Breast epithelium (tissue), 4 donors: ENCODE measurements at places on chromosomes 16 and 17. TPM values are rescaled to one million over a fixed set of nuclear protein-coding genes. Genes with fewer than 3 reads are reported as not detected.
A peak's percentile ranks its signal among the peaks of the same experiment; 100 is the strongest.

The PDIA2 gene
- total RNA-seq, result not detected

The PPP1R9B gene
- total RNA-seq, result 24.9 TPM

GRCh38 chr16:66525396-66526180, 24.3 kb downstream of the TK2 start:
- no peaks in the 10 kb centered on the region for H3K27me3 ChIP-seq
- H3K36me3 ChIP-seq, result no peaks in the 10 kb centered on the region
- H3K27ac ChIP-seq, result peak overlapping the region; percentile 23
- no peak overlapping the region for H3K4me3 ChIP-seq

- H3K4me3 ChIP-seq, result no peak overlapping the region
- H3K27me3 ChIP-seq, result no peaks in the 10 kb centered on the region
- H3K27ac ChIP-seq, result peak overlapping the region; percentile 75
- DNase-seq, result peak; percentile 86
- H3K36me3 ChIP-seq, result no peaks in the 10 kb centered on the region
- H3K4me1 ChIP-seq, result no peaks in the 10 kb centered on the region
Observed at GRCh38 chr17:11618861-11619566, 20.7 kb downstream of the DNAH9 start.

GRCh38 chr16:3884398-3884797, 3.9 kb upstream of the CREBBP start:
- peaks cover 3% of the 10 kb centered on the region for H3K4me1 ChIP-seq
- H3K27ac ChIP-seq, result no peak overlapping the region
- H3K36me3 ChIP-seq, result no peaks in the 10 kb centered on the region
- no peak overlapping the region for H3K4me3 ChIP-seq
- H3K27me3 ChIP-seq, result no peaks in the 10 kb centered on the region

- no peaks in the 10 kb centered on the region for H3K36me3 ChIP-seq
- H3K4me3 ChIP-seq, result no peak overlapping the region
- H3K27ac ChIP-seq, result peak overlapping the region; percentile 15
- H3K27me3 ChIP-seq, result no peaks in the 10 kb centered on the region
Observed at GRCh38 chr17:35001549-35001948, 21.2 kb downstream of the LIG3 start.

DNA sequence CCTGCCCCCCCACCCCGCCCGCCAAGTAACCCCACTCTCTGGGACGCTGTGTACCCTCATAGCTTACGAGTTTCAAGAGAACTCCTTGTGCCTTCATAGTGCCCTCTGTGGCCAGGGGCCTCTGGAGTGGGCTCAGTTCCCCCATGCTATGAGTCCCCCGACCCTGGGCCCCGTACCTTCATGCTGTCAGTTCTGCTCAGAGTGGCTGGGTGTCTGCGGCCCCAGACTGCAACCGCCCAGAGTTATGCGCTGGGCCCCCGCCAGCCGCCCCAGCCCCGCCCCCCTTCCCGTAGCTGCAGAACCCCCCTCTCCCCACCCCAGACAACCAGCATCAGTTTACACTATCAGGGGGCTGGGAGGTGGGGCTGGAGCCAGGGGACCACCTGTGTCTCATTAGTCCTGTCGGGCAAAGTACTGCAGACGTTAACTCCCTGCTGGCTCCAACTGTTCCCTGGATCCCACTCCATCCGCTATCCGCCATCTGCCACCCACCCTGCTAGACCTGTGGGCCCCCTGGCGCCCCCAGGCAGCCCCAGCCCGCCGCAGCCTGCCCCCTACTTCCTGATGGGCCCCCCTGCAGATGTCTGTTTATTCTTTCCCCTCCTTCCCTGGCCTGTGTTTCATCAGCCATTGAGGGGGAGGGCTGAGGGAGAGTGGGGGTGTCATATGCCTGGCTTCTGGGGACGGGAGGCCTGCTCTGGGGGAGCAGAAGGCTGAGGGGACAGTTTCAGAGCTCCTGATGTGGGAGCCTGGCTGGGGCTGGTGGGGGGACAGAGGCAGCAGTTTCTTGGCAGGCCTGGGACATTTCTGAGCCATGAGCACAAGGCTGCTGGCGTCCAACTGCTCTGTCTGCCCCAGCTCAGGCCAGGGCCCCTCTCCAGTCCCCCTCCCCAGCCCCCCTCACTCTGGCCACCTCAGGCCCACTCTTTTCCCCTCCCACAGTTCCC, at the start of gene MFAP4:
TSS of gene MFAP4 (minus strand) at position 217 of the 947 bp plus-strand sequence. CDS start at position 182, 35 bp downstream.
- no peaks in the 10 kb centered on the region for H3K36me3 ChIP-seq
- no peaks in the 10 kb centered on the region for H3K27me3 ChIP-seq
- peak within 1 kb of the TSS; percentile 29 for H3K4me3 ChIP-seq
- peaks cover 17% of the 10 kb centered on the region for H3K4me1 ChIP-seq

The GCGR gene
- total RNA-seq, result not detected

GRCh38 chr16:1212616-1213194, 12.4 kb downstream of the TPSG1 start:
- H3K4me1 ChIP-seq, result no peaks in the 10 kb centered on the region
- H3K27me3 ChIP-seq, result no peaks in the 10 kb centered on the region
- H3K27ac ChIP-seq, result no peak overlapping the region

- no peaks in the 10 kb centered on the region for H3K27me3 ChIP-seq
- H3K36me3 ChIP-seq, result no peaks in the 10 kb centered on the region
- H3K4me3 ChIP-seq, result no peak overlapping the region
Observed at GRCh38 chr17:46013502-46014165, 14.6 kb downstream of the STH start.

The CDR2L gene
- total RNA-seq, result 9.2 TPM

- H3K27ac ChIP-seq, result peak overlapping the region; percentile 91
- H3K4me3 ChIP-seq, result no peak overlapping the region
- H3K36me3 ChIP-seq, result no peaks in the 10 kb centered on the region
- no peaks in the 10 kb centered on the region for H3K27me3 ChIP-seq
Observed at GRCh38 chr16:79593074-79593531, 7.4 kb downstream of the MAF start.

The ITGAD gene
- total RNA-seq, result 0.44 TPM

DNA sequence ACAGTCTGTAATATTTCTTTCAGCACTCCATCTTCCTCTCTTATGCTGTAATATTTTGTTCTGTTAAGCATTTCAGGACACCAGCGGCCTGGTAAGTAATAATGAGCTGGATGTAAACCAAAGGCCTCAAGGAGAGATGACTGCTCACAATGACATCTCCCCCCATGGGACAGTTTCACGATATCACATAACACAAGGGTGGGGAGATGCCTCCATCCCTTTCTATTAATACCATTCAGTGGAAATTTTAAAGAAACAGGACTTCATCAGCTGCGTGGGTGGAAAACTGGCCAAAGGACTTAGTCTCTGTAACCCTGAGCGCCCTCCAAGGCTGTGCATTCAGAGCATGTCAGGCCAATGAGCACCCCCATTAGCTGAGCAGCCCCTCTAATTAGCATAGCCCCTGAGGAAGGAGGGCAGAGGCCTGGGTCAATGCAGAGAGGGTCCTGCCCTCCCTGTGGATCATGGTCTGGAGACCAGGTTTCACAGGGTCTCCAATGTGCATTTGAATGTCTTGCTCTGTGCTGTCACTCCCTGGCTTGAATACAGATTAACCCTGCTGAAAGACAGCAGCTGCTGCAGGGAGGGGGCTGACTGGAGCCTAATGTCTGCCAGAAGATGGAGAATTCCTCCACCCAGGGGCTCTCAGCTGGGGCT, 156.4 kb downstream of the HS3ST2 start:
- H3K4me1 ChIP-seq, result no peaks in the 10 kb centered on the region
- H3K27ac ChIP-seq, result no peak overlapping the region

The TNFSF13 gene
- total RNA-seq, result 25.2 TPM

The KRT23 gene
- total RNA-seq, result 37.7 TPM

DNA sequence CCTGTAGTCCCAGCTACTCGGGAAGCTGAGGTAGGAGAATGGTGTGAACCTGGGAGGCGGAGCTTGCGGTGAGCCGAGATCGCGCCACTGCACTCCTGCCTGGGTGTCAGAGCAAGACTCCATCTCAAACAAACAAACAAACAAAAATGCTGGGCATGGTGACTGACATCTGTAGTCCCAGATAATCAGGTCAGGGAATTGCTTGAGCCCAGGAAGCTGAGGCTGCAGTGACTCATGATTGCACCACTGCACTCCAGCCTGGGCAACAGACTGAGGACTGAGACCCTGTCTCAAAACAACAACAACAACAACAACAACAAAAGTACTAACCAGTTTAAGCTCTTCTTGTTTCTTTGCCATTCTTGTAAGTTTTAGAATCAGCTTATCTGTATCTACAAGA, 383.0 kb upstream of the PMFBP1 start:
- no peaks in the 10 kb centered on the region for H3K27me3 ChIP-seq
- no peak overlapping the region for H3K27ac ChIP-seq
- no peak for DNase-seq
- H3K4me1 ChIP-seq, result no peaks in the 10 kb centered on the region
- no peaks in the 10 kb centered on the region for H3K36me3 ChIP-seq
- no peak overlapping the region for H3K4me3 ChIP-seq

The PABPN1L gene
- not detected for total RNA-seq

- H3K4me1 ChIP-seq, result no peaks in the 10 kb centered on the region
- H3K27ac ChIP-seq, result no peak overlapping the region
- no peaks in the 10 kb centered on the region for H3K36me3 ChIP-seq
- no peak for DNase-seq
Observed at GRCh38 chr17:37797206-37797605, 52.3 kb upstream of the HNF1B start.

The HSD17B2 gene
- total RNA-seq, result 4.5 TPM

DNA sequence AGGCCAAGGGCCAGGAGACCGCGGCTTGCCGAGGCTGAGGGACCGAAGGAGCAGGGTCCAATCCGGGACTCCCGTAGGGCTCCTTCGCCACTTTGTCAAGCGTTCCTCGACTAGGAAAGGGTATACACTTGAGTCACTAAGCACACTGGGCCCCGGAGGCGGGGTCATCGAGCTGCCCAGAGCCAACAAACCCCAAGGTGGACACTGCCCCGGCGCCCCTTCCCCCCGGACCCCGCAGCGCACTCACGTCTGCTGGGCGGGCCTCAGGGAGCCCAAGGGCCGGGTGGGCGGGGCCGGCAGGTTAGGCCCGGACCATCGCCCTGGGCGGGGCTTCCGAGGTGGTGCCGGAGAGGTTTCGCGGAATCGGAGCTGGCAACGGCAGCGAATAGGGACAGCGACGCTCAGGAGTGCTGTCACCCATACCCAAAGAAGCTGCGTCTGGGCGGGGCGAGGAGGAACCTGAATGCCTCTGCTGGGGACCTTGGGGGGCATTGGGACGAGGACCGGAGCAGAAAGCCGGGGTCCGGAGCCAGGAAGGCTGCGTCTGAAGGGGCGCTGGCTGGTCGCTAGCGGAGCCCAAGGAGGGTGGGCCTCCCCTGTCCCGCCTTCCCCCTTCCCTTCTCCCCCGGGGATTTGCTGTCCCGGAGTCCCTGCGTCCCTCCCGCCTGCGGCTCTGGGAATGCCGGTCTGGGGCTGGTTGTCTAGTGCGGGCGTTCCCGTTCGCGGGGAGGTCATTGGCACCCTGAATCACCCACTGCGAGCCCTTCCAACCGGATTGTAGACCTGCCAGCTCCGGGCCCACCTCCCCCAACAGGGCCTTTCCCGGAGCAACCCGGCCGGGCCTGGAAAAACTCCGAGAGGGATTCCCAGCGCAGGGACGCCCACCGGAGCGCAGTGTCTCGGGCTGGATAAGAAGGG, 118.2 kb upstream of the SMURF2 start:
- peak overlapping the region; percentile 89 for H3K27ac ChIP-seq
- peak; percentile 84 for DNase-seq
- no peaks in the 10 kb centered on the region for H3K36me3 ChIP-seq
- H3K27me3 ChIP-seq, result no peaks in the 10 kb centered on the region

The SLFN12L gene
- 3.5 TPM for total RNA-seq

The RBFOX1 gene
- not detected for total RNA-seq

The HOXB7 gene
- 16.8 TPM for total RNA-seq

The KRT20 gene
- total RNA-seq, result 6.6 TPM

DNA sequence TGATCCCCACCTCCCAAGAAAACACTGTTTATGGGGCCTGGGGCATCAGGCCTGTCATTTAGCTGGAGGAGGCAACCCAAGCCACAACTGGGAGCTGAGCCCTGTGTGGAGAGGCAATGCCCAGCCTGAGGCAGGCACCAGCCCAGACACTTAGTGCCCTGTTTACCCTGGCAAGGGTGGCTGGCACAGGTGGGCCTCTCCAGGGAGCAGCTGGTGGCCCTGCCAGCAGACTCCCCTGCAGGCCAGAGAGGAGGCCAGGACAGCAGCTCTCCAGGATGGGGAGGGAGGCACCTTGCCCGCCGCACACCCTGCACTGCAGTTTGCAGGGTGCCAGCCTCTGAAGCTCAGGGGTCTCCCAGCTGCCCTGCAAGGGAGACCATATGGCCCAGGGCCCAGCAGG, 9.1 kb upstream of the TMEM92 start:
- H3K36me3 ChIP-seq, result no peaks in the 10 kb centered on the region
- no peak overlapping the region for H3K4me3 ChIP-seq
- no peaks in the 10 kb centered on the region for H3K27me3 ChIP-seq
- peak; percentile 58 for DNase-seq

DNA sequence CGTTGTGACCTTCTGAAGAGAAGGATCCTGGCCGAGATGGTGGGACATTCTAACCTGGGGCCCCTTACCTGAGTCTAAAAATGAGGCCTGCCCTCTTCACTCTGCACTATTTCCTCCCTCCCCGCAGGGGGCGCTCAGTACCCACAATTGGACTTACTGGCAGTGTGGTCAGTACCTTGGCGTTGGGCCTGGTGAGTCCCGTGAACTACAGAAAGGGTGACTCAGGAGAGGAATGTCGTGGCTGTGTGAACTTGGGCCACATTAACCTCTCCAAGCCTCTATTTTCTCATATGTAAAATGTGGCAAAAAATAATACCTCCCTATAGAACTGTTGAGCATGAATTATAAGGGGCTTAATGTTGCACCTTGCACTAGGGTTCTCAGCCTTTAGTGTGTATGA, 3.9 kb downstream of the RSAD1 start:
- H3K36me3 ChIP-seq, result no peaks in the 10 kb centered on the region
- H3K4me1 ChIP-seq, result peaks cover 7% of the 10 kb centered on the region
- H3K4me3 ChIP-seq, result no peak overlapping the region
- H3K27me3 ChIP-seq, result no peaks in the 10 kb centered on the region
- DNase-seq, result peak; percentile 96

GRCh38 chr17:14296166-14296910, 4.5 kb upstream of the HS3ST3B1 start:
- no peaks in the 10 kb centered on the region for H3K36me3 ChIP-seq
- no peaks in the 10 kb centered on the region for H3K27me3 ChIP-seq
- no peak overlapping the region for H3K27ac ChIP-seq
- peaks cover 5% of the 10 kb centered on the region for H3K4me1 ChIP-seq

GRCh38 chr16:87924811-87925670, 11.3 kb downstream of the CA5A start:
- H3K4me3 ChIP-seq, result no peak overlapping the region
- no peaks in the 10 kb centered on the region for H3K27me3 ChIP-seq
- H3K4me1 ChIP-seq, result no peaks in the 10 kb centered on the region
- peak; percentile 77 for DNase-seq
- no peak overlapping the region for H3K27ac ChIP-seq
- H3K36me3 ChIP-seq, result no peaks in the 10 kb centered on the region

GRCh38 chr16:30482366-30482765, 9.8 kb downstream of the ITGAL start:
- H3K4me3 ChIP-seq, result no peak overlapping the region
- H3K27me3 ChIP-seq, result no peaks in the 10 kb centered on the region
- no peak for DNase-seq
- no peak overlapping the region for H3K27ac ChIP-seq
